Activated CD4-positive, alpha-beta T cell treated with anti-CD3 and anti-CD28 coated beads, Interleukin-2, amount 10 ng/mL, durations not matched to agents 24 days and 14 days (primary cell): ENCODE measurements at places on chromosomes 12 and 14. TPM values are rescaled to one million over a fixed set of nuclear protein-coding genes. Genes with fewer than 3 reads are reported as not detected.

The RNASE4 gene
- 0.24 and 0.26 TPM in 2 replicates for total RNA-seq

The ASB8 gene
- 30.0 and 35.8 TPM in 2 replicates for total RNA-seq

DNA sequence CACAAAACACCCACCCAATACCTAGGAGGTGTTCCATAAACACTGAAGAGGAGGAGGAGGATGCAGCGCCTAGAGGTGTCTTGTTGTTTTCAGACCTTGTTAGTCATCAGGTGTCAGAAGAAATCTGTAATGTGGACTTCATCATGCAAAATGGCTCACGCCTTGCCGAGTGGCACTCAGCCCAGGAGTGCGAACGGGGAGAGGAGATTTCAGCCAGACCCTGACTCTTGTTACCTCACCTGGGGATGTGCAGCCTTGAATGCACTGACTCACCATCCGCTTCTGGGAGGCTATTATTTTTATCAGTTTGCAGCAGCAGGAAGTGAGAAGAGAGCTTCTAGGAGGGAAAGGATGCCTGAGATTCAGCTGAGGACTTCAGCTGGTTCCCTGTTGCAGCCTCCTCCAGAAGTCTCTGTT lies 48.2 kb upstream of the PLXNC1 start:
- no peaks in the 10 kb centered on the region for H3K36me3 ChIP-seq
- peak overlapping the region; percentile 54 for H3K4me3 ChIP-seq
- H3K27me3 ChIP-seq: peaks cover 9% of the 10 kb centered on the region

DNA sequence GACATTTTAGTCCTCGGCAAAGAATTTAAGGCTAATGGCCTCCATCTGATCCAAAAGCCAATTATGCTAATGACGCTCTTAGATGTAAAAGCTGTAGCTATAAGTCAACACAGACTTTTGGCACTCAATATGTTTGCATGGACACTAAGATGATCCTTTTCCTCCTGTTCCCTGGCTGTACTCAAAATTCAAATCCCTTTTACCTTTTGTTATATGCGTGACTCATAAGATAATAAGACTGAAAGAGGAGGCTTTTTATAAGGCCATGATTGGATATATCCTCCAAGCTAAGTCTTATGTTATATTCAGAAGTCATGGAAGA lies 89.8 kb downstream of the PDZRN4 start:
- no peak overlapping the region for H3K27ac ChIP-seq
- no peaks in the 10 kb centered on the region for H3K36me3 ChIP-seq
- H3K4me3 ChIP-seq: no peak overlapping the region

The MIA2 gene
- 18.7 and 21.8 TPM in 2 replicates for total RNA-seq
